ENCODE measurements at places on chromosomes 7 and 10.

- DNase-seq = no peak
Measured at GRCh38 chr7:28180031-28180363, 598 bp downstream of the JAZF1 start.

DNA sequence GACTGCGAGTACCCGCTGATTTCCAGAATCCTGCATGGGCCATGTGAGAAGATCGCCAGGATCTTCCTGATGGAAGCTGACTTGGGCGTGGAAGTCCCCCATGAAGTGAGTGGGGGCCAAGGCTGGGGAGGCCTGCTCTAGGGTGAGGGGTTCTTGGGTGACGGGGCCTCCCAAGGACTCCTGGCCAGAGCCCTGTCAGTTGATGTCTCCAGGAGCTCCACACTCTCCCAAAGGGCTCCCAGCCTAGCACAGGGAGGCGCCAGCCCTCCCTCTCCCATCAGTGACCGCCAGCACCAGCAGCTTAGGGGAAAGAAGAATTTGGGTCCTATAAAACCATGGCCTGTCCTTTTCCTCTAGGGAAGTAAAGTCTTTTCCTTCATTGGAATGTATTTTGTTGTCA is 9.8 kb upstream of the ZNF22 start:
- no peak for DNase-seq

GRCh38 chr10:31926160-31926559 is 2.5 kb downstream of the ARHGAP12 start:
- DNase-seq = no peak

DNA sequence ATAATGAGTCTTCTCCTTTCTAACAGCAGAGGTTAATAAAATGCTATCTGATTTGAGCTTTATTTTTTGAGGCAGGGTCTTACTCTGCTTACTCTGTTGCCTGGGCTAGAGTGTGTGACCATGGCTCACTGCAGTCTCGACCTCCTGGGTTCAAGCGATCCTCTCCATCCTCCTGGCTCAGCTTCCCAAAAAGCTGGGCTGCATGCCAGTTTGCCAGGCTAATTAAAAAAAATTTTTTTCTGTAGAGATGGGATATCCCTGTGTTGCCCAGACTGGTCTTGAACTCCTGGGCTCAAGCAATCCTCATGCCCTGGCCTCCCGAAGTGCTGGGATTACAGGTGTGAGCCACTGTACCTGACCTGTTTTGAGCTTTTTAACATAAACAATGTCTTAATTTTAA is 56.7 kb downstream of the SCD start:
- no peak for DNase-seq

DNA sequence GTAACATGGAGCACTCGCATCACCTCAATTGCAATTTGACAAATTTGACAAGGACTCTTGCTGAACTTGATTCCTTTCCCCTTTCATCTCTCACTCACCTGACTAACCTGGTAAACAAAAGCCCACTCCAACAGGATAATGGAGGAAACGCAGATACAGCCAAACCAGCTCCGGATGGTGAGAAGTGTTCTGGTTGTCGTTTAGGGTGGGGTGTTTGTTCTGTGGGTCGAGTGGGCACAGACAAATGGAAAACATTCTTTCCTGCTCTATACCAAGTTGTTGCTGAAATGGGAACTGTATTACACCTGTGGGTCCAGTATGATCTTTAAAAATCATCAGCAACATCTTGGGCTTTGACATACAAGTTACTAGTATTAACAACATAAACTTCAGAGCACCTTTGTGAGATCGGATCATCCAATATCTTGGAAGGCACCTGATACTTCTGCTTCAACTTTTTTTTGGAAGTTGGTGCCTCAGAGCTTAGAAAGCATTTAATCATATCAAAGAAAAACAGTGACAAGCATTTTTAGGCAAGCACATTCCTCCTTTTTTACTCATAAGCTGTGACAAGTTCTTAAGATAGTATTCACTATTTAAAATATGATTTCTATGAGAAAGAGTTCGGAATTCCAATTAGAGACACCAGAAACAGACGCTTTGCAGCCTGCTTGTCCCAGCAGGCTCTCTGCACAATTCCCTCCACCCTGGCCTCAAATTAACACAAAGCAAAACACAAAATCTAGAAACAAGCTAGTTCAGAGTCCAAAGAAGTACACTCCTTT is 58.1 kb downstream of the CCDC186 start:
- no peak for DNase-seq

DNA sequence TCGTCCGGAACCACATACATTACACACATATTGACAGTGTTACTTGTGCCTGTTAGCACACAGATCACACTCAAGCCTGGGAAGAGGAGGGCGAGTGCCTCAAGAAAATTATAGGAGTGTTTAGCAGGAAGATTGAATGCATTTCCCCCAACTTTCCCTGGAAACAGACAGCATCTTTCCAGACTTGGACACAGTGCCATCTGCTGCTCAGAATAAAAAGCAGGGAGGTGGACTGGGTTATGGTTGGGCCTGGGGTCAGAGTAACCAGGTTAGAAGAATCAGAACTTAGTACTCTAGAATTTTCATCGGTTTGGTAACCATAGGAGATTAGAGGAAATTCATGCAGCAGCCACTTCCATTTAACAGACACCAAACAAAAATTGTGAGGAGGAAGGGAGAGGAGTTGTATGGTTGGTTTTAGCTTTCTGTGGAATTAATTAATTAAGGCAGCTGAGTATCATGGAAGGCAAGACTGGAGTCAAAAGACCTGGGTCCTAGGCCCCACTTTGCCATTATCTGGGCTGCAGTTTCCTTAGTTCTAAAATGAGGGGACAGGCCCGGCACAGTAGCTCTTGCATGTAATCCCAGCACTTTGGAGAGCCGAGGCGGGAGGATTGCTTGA is 43.4 kb upstream of the OPTN start:
- DNase-seq = no peak

DNA sequence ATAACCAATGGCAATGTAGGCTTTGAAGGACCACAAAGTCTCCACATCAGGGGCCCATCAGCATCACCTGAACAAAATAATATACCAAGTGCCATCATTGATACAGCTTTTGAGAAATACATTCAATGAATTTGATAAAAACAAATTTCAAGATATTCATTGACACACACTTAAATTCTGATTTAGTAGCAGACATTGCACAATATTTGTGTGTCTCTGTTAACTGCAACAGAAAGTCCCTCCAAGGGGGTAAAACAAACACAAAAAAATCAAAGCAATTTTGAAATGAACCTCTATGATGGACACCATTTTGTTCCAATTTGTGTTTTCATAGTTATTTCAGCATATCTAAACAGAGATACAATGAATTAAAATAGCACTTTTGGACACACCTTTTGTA is 86.8 kb upstream of the RSU1 start:
- DNase-seq = no peak

GRCh38 chr10:33111488-33112051 is 153.5 kb upstream of the ITGB1 start:
- DNase-seq = no peak

DNA sequence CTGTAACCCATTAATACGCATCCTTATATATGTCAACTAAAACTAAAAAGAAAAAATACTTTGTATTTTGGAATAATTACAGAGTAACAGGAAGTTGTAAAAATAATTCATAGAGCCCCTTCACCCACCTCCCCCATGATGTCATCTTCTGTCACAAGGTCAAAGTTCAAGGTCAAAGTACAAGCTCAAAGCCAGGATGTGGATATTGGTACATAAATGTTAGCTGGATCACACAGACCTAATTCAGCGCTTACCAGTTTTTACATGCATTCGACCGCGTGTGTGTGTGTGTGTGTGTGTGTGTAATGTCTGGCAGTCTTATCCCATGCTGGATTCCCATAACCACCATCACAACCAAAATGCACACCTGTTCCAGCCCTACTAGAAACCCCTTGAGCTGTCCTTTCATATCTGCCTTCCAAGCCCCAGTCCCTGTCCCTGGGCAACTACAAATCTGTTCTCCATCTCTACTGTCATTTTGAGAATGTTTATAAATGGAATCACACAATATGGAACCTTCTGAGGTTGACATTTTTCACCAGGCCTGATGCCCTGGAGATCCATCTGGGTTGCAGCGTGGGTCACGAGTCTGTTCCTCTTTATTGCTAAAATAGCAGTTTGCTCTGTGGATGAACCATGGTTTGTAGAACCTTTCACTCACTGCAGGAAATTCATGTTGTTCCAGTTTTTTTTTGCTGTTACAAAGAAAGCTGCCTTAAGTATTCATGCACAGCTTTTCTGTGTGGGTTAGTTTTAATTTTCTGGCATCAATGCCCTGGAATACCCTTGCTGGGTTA is 153.6 kb upstream of the PITRM1 start:
- DNase-seq = no peak

GRCh38 chr10:79310911-79311573 is 36.2 kb upstream of the PPIF start:
- DNase-seq = no peak

GRCh38 chr7:91759205-91759863 is 121.2 kb downstream of the MTERF1 start:
- DNase-seq = no peak
